ENCODE measurements at places on chromosomes 4 and X. TPM values are rescaled to one million over a fixed set of nuclear protein-coding genes. Genes with fewer than 3 reads are reported as not detected.

TMEM255A gene
- total RNA-seq = not detected

UGT2B7 gene
- total RNA-seq = 0.08 TPM

SPATA4 gene
- not detected for total RNA-seq

ATP8A1 gene
- total RNA-seq = 0.69 TPM

ADH1A gene
- total RNA-seq = not detected
